ENCODE measurements at places on chromosomes 1 and 21.

DNA sequence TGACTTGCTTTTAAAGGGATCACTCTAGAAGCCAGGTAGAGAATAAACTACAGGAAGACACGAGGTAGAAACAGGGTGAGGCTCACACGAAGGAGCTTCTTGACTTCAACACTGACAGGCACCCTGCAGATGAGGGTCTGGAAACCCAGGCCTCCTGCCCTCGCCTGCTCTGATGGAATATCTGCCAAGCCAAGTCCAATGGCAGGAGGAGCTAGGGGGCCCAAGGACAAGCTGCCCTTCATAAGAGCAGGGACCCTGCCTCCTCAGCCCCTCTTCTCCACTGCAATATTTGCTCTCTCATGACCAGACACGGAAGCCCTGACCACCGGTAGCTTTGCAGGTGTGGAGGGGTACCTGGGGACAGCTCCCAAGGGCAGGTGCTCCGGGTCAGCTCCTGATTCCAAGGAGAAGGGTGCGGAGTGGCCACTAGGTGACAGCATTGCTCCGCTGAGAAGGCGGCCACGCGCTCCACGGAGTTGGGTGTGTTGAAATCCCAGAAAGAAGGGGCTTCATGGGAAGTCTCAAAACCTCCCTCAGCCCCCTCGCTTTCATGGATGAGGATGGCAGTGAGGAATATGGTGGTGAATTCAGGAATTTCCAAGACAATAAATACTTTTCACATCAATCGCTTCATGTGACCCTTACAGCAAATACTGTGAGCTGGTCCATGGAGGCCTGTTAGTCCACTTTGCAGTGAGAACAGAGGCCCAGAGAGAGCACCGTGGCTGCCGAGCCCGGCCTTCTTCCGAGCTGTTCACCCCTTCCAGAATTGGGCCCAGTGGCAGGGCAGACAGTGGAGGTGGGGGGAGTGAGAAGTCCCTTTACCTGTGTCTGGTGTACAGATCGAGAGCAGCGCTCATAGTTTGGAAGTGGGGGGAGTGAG is 33.2 kb upstream of the PAX7 start:
- DNase-seq: peak; percentile 84

DNA sequence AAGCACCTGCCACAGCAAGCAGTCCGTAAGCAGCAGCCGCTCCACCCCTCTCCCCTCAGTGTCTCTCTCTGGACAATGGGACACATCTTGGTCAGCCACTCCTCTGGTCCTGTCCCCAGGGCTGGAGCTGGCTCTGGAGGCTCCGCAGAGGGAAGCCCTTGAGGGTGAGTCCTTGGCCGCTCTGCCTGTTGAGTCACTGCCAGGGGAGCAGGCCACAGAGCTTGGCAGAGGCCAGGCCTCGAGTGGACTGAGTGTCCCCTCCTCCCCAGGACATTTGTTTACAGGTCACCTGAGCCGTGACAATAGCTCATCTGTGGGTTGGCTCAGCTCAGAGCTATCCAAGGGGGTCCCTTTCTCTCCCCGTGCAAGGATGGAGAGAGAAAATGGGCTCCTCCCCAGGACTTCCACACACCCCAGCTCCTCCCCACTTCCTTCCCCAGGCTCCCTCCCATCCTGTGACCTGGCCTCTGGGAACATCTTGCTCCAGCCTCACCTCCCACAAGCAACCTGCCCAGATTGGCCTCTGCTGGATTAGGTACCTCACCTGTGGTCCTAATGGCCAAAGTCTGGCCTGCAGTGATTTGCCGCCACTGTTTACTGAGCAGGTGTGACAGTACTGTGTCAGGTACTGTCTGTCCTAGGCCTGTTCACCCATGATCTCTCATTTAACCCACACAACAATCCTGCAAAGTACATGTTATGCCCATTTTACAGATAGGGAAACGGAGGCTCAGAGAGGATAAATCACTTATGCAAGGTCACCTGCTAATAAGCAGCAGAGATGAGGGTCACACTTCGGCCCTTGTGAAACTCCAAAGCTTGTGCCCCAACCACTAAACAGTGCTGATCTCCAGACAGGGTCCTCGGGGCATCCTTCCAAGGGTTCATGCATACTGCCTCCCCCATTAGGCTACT is 4.8 kb downstream of the FAM131C start:
- peak; percentile 45 for DNase-seq

- peak; percentile 49 for DNase-seq
These were observed 72.2 kb upstream of the GADD45A start for GRCh38 chr1:67612788-67613241.

DNA sequence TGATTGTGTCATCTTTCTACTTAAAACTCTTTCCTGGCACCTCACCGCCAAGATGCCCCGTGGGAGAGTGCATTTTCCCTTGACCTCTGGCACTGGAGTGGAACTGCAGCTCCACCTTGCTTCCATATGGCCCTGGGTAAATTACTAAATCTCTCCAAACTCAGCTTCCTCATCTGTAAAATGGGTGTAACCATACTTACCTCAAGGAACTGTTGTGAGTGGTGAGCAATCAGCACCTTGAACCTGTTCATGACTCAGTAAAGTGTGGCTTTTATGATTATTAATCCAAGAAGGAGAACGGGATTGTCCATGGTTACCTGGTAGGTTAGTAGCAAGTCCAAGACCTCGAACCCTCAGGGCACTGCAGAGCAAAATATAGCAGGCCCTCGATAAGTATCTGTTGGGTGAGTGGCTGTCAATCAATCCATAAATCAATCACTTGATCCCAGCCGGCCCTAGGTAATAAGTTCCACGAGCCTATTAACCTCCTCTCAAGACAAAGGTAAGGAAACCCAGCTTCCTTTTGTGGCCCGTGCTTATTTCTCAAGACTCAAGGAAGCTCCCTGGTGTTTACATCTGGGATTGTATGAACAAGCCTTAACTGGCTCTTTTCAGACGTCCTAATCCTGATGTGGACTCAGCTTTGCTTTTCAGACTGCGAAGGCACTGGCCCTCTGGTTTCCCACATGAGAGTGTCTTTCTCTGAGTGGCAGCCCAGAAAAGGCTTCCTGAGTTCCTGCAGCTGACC is 114.0 kb upstream of the GJB5 start:
- DNase-seq: no peak

DNA sequence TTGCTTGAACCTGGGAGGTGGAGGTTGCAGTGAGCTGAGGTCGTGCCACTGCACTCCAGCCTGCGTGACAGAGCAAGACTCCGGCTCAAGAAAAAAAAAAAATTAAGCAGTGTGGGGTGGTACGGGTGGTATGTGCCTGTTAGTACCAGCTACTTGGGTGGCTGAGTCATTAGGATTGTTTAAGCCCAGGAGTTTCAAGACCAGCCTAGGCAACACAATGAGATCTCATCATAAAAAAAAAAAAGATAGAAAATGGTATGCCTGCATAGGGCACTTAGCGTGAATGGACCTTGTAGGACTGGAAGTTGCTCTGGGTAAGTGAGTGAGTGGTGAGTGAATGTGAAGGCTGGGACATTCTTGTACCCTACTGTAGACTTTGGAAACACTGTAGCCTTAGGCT is 37.0 kb downstream of the TBCE start:
- no peak for DNase-seq

- DNase-seq: no peak
These were observed 13.8 kb downstream of the FGGY start for GRCh38 chr1:59310549-59311250.

DNA sequence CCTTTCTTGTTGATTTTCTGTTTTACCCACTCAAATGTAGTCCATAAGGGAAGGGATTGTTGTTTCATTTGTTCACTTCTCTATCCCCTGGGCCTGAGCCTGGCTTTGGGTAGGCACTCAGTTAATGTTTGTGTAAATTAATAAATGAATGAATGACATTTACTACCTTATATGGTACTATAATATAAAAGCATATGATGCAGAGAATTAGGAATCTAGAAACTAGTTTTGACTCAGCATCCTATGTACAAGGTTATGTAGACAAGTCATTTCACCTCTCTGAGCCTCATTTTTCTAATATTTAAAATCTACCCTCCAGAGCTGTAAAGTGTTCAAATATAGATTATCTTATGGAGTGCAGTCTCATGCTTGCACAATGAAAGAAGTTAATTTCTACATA is 68.9 kb upstream of the S1PR1 start:
- DNase-seq: no peak

GRCh38 chr21:24148461-24148860 is 1458.8 kb downstream of the MRPL39 start:
- DNase-seq: no peak

- DNase-seq: no peak
These were observed 12.3 kb upstream of the RASSF5 start for GRCh38 chr1:206495011-206495461.

DNA sequence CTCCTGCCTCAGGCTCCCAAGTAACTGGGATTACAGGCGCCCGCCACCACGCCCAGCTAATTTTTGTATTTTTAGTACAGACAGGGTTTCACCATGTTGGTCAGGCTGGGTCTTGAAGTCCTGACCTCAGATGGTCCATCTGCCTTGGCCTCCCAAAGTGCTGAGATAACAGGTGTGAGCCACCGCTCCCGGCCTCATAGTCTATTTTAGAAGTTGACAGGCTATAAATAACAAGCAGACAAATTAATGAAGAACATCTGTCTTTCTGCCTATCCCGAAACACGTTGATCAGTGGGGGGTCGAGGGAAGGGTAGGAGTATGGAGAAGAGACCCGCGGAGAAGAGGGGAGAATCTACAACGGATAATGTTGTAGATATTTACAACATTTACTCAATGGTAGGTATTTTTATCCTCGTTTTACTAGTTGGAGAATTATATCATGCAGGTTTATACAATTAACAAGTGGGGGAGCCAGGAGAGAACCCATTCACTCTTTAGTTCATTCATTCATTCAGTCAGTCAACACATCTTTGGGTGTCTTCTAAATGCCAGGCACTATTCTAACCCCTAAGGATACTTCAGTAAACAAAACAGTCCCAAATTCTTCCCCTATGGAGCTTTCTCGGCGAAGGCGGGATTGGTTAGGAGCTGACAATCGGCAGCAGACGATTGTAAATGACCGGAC is 497 bp upstream of the IFNAR2 start:
- DNase-seq: no peak

- DNase-seq: peak; percentile 74
These were observed 162.2 kb upstream of the RAB4A start for GRCh38 chr1:229108598-229109201.

DNA sequence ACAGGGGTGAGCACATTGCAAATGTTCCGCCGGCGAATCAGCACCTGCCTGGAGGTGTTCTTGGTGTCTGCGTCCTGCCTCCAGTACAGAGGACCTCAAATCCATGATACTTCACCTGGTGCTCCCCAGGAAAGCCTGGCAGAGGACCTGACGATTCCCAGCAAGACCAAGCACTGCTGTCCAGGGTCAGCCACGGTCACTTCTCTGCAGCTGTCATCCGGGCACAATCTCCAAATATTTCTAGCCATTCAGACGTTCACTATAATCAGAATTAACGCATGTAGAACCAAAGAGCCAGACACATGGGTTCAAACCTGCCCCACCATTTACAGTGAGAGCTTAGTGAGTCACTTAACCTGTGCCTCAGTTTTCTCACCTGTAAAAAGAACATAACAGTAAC is 74.5 kb downstream of the CLIC6 start:
- no peak for DNase-seq

DNA sequence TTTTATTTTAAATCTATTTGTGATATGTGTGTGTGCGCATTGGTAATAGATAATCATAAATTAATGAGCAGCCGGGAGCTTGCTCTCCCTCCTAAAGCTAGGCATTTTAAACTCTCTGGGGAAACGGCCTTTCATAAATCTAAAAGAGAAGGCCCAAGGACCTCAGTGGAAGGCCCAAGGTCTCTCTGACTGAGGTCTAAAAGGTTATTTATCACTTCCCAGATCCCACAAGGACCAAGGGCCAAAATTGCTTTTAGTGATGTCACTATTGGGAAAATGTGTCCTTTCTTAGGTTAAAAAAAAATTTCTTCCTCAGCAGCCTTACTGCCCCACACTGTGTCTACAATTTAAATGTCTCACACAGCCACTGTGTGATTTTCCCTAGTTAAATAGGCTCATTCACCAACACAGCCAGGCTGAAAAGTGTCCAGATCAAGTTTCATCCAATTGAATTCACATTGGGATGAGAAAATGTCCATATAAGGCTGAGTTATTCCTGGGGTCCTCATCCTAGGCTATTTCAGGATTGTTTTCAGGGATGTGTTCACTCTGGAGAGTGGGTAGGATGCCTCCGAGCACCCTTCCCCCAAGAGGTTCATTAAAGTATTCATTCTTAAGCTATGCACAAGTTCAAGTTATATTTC is 46.1 kb downstream of the SLC44A3 start:
- DNase-seq: no peak

DNA sequence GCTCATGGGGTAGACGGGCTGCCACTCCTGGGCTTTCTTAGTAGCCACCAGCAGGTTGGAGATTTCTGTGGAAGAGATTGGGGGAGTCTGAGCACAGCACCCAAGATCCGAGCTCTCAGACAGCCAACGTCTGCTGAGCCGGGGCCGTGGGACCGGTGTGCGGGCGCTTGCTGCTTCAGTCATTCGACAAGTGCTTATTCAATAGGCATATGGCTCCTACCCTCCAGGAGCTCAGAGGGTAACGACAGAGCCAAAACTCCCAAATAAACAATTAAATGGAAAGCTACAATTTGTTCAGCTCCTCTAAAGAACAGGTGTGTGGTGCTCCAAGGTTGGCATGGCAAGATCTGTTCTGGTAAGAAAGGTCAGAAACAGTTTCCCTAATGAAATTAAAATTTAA is 106.0 kb downstream of the RAVER2 start:
- DNase-seq: no peak

DNA sequence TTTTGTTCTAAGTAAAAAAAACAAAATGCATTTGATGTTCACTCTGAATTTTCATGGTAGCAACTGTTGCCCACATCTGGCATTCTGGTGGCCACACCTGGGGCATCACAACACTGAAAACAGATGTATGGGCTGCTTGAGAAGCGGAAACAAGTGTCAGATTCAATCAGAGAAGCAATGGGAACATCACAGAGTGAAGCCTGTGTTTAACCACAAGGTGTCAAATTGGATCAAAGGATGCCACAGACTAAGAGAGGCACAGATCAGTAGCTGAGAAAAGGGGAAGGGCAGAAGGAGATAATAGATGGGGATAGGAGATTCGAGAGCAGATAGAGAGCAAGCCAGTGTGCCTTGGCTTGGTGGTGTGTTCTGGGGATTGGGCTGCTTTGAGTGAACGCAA is 49.8 kb upstream of the MTF2 start:
- no peak for DNase-seq

DNA sequence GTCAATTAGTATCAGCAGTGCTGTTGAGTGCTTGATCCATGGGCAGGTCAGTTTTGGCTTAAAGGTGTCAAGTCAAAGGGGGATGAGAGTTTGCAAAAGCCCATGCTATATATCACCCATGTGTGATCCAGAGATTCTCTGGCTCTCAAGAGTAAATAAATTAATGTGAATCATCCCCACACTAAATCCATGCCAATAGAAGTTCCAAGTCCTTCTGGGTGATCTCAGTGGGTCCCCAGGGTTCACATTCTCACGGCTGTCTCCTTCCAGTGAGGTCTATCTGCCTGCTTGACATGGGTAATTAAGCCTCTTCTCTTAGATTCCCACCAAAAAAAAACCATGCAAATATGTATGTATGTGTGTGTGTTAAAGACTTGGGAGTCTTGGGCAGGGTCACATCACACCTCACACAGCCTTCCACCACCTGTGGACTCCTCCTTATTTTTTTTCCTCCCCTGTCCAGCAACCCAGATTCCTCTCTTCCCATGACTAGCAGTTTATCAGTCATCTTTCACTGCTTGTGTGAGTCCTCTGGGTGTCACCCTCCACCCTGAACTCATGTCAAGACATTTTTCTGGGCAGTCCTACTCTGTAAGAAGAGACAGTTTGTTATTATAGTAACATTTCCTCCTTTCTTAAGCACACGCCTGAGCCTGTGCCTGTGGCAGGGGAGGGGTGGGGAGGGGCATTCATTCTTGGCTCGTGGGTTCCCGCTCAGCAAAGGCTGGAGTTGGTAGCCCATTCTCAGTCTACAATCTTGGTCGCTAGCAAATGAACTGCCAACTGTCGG is 14.3 kb upstream of the S100A11 start:
- no peak for DNase-seq
